B cell (primary cell): ENCODE measurements at places on chromosomes 5 and 9. TPM values are rescaled to one million over a fixed set of nuclear protein-coding genes. Genes with fewer than 3 reads are reported as not detected.
A peak's percentile ranks its signal among the peaks of the same experiment; 100 is the strongest.

DNA sequence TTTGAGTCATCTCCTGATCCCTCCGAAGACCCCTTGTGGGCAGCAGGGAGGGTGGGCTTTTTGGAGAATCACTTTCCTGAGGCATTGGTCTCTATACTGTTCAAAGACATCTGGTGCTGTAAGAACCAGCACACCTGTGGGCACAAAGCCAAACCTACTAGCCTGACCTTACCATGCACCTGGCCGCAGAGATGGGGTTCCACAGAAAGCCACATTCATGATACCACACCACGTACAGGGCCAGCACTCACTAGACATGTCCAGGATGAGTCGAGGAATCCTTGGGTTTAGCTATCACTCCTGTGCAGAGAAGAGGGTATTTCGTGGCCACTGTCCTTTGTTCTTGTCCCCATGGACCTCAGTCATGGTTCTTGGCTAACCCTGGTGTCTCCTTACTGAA is 203.4 kb downstream of the CACNA1B start:
- no peak overlapping the region for H3K27ac ChIP-seq
- no peaks in the 10 kb centered on the region for H3K4me1 ChIP-seq
- DNase-seq, result no peak
- H3K27me3 ChIP-seq, result no peaks in the 10 kb centered on the region

DNA sequence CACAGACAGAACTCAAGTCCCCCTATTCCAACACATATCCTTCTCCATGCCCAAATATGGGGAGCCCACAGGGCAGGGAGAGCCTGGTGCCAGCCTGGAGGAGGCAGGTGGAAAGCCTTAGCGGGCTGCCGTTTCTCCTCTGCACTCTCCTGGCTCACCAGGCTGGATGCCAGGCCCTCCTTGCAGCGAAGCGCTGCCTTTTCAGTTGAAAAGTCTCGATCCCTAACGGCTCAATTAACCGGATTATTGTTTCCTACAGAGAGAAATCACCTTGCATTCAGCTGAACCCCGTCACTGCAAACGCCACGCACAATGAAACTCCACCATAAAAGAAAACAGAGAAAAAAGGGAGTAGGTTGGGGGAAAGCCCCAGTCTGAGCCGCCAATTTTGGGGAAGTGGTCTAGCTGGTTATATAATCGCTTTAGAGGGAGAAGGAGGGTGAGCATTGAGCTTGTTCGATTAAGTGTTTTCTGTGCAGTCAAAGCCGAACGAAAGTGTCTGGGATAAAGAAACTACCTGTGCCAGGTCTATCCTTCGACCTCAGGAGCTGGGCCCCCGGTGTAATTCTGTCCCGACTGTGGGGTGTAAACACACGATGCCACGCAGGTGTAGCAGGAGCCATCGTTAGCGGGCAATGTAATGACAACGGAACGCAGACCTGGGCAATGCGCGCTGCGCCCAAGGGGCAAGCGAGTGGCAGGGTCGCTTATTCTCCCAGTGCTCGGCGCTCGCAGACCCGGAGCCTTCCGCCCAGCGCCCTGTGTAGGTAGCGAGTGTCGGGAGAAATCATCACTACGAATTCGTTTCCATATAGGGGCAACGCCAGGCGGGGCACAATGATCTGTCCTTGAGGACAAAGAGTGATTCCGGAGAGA is 3.8 kb downstream of the BARHL1 start:
- H3K36me3 ChIP-seq, result no peaks in the 10 kb centered on the region
- H3K27me3 ChIP-seq, result peaks cover 82% of the 10 kb centered on the region
- DNase-seq, result peak; percentile 80
- peaks cover 34% of the 10 kb centered on the region for H3K4me1 ChIP-seq

The PCDHB9 gene
- total RNA-seq, result 0.12 TPM in 2 replicates

The PRDM12 gene
- not detected in 2 replicates for total RNA-seq

The FRMD3 gene
- total RNA-seq, result 0.49 and 1.5 TPM in 2 replicates
